ENCODE measurements at places on chromosomes 5 and 9. TPM values are rescaled to one million over a fixed set of nuclear protein-coding genes. Genes with fewer than 3 reads are reported as not detected.

TLX3 gene
- not detected for total RNA-seq

- no peak for DNase-seq
Measured at GRCh38 chr9:85892401-85892800, 48.5 kb upstream of the NAA35 start.

DNA sequence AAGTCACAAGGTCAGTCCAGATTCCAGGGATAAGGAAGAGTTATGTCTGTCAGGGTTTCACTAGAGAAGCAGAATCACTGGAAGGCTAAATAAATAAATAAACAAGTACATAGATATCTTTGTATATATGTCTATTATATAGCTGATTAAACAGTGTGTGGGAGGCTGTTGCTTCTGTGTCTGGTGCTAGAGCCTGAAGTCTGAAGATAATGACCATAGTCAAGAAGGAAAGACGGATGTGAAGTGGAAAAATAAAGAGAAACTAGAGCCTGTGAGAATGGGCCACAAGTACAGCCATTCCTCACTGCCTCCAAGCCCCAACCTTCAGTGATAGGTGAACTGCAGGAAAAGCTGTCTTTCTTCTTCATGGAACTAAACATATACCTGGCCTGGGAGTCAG lies 4.1 kb upstream of the TMED7 start:
- DNase-seq: no peak

ANKRD34B gene
- total RNA-seq: not detected

TMOD1 gene
- total RNA-seq: 16.1 TPM

NDUFAF2 gene
- total RNA-seq: 19.4 TPM

- no peak for DNase-seq
Measured at GRCh38 chr5:57416278-57416994, 66.2 kb downstream of the ACTBL2 start.

HAVCR1 gene
- not detected for total RNA-seq

GRCh38 chr5:25416960-25417359 lies 772.2 kb upstream of the CDH10 start:
- no peak for DNase-seq

DNA sequence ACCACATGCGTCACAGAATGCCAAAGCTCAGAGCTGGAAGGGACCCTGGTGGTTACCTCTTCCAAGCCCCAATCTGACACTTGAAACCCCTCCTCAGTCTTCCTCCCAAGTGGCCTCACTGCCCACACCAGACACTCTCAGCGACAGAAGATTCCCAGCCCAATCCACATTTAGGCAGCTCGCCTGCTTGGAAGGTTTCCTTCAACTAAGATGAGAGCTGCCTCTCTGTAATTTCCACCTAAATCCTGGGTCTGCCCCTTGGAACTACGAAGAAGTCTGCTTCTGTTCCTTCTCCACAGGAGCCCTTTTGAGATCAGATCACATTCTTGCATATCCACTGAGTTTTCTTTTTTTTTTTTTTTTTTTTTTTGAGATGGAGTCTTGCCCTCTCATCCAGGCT lies 83.7 kb downstream of the PAX5 start:
- DNase-seq: no peak

GRCh38 chr5:171714261-171714660 lies 71.4 kb upstream of the SMIM23 start:
- DNase-seq: no peak

SETD9 gene
- 10.1 TPM for total RNA-seq

- no peak for DNase-seq
Measured at GRCh38 chr5:14507156-14507941, 74.2 kb upstream of the OTULINL start.

GDA gene
- total RNA-seq: 4.4 TPM

KLHL3 gene
- total RNA-seq: 5.7 TPM

GRCh38 chr5:87787625-87788256 lies 375.0 kb upstream of the CCNH start:
- DNase-seq: no peak

DNA sequence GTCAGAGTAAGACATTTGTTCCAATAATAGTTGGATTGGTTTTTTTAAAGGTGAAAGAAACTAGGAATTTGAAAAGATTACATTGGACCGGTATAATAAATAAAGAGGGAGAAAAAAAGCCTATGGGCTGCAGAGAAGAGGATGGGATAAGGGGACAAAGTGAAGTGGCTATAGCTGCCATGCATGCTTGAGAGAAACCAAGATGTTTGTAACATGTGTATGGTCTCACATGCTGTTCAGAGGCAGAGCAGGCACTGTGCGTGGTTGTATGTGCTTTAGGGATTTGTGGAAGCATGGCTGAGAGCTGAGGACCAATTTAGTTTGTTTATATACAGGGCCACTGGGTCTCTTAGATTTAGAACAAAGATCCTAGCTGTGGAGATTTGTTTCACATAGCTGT lies 32.7 kb downstream of the LNPEP start:
- no peak for DNase-seq

CDH9 gene
- total RNA-seq: not detected

GRCh38 chr5:54440456-54440893 lies 15.0 kb upstream of the HSPB3 start:
- DNase-seq: no peak
